ENCODE measurements at places on chromosomes 5 and 9.
A peak's percentile ranks its signal among the peaks of the same experiment; 100 is the strongest.

- no peak for DNase-seq
Observed at GRCh38 chr5:134188092-134188491, 11.3 kb upstream of the SKP1 start.

DNA sequence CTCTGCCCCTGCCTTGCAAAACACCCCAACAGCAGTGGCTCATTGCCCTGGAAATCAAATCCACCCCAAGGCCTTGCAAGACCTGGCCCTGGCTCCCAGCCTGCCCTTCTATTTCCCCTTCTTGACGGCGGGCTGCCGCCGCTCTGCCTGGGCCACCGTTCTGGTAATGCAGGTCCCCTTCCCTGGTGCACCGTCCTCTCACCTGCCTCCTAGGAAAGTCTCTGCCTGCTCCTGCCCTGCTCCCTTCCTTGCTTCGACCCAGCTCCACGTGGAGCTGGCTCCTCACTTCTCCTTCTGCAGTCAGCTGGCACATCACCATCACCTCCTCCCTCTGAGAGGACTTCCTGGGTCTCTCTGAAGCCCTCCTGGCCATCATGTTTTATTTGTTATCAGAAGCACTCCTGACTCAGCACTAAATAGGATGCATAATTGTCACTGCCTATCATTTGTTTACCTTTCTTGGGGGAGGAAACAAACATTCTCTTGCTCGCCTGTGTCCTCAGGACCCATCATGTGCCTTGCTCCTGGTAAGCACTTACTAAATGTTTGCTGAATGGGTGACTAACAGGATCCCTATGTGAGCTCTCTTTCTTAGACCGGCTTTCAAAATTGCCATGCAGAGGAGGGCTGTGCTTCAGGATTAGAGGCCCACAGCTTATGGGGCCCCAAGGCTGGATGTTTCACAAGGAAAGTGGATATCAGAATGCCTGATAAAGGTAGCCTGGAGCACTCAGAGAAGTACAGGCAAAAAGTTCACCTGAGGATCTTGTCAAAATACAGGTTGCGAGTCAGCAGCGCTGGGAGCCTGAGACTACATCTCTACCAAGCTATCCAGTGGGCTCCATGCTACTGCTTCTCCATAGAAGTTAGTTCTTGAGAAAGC, 19.6 kb upstream of the C5orf47 start:
- peak; percentile 94 for DNase-seq

GRCh38 chr5:56638061-56638621, 177.2 kb upstream of the MAP3K1 start:
- DNase-seq: no peak

GRCh38 chr5:172003746-172004145, 2.7 kb downstream of the FBXW11 start:
- DNase-seq: no peak

DNA sequence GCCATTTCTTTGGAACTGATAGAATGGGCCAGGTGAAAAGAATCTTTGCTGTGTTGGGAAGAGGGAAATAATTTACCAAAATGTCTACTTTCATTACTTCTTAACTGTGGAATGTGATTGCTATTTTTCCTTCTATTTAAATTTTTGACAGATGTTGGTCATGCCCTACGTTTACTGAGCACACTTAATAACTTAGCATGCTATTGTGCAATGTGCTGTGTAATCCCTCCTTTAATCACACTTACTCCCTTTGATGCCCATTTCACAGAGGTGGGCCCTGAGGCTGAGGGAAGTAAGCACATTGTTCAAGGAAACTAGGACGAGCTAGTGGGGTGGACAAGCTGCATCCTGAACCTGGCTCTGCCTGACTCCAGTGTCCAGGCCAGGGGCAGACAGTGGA, 47.8 kb upstream of the INSYN2B start:
- DNase-seq: no peak

DNA sequence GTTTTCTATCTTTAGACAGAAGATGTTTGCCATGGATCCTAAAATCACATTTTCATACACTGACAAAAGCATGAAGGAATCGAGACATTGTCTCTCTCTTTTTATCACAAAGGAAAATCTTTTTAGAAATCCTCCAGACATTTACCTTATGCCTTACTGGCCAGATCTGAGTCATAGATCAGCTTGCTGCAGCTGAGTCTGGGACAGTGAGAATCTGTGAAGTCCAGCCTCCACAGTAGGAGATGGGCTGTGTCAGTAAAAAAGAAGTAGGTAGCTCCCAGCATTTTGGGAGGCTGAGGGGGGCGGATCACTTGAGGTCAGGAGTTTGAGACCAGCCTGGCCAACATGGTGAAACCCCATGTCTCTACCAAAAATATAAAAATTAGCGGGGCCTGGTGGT, 333.4 kb upstream of the ZNF462 start:
- DNase-seq: no peak

DNA sequence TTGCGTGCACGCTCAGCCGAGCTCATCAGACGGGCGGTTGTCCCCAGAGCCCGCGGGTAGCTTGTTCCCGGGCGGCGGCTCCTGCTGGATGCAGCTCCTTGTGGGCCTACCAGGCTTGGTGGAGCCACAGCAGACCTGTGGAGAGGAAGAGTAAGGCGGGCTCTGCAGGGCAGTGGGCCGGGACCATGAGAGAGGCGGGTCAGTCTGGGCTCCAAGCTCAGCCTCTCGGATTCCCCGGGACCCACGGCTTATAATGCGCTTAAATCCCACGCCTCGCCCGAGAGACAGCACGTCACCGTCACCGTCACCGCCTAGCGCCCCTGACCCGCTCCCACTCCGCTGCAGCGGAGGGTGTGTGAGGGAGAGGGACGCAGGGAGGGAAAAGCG, 1.9 kb upstream of the ANKRD18A start:
- peak; percentile 77 for DNase-seq

- DNase-seq: no peak
Observed at GRCh38 chr9:110640736-110641135, 27.9 kb upstream of the MUSK start.

GRCh38 chr9:79481846-79482477, 89.8 kb upstream of the TLE4 start:
- DNase-seq: no peak

DNA sequence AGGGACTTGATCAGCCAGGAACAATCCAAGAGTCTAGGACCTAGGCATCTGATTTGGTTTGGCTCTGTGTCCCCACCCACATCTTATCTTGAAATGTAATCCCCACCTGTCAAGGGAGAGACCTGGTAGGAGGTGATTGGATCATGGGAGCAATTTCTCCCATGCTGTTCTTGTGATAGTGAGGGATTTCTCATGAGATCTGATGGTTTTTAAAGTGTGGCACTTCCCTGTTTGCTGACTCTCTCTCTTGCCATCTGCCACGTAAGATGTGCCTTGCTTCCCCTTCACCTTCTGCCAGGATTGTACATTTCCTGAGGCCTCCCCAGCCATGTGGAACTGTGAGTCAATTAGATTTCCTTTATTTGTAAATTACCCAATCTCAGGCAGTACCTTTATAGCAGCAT, 201.7 kb upstream of the ACTBL2 start:
- DNase-seq: no peak

- no peak for DNase-seq
Observed at GRCh38 chr5:56006094-56006493, 11.3 kb upstream of the IL6ST start.

DNA sequence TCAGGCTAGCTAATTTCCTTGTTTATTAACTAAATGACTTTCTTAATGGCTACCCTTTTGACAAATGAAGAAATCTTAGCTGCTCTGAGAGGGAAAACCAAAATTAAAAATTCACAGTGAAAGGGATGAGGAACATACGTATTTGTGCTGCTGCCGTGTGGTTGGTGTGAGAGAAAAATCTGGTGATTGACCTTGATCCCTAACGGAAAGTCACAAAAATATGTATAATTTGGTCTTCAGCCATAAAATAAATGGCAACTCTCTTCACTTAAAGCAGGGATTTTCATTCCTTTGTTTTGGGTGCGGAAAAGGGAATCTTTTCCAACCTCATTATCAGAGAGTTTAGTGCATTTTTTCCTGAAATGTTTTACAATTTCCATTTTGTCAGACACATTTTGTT, 40.4 kb downstream of the PAM start:
- DNase-seq: no peak

- peak; percentile 29 for DNase-seq
Observed at GRCh38 chr5:156328161-156328560, 1.2 kb downstream of the SGCD start.

DNA sequence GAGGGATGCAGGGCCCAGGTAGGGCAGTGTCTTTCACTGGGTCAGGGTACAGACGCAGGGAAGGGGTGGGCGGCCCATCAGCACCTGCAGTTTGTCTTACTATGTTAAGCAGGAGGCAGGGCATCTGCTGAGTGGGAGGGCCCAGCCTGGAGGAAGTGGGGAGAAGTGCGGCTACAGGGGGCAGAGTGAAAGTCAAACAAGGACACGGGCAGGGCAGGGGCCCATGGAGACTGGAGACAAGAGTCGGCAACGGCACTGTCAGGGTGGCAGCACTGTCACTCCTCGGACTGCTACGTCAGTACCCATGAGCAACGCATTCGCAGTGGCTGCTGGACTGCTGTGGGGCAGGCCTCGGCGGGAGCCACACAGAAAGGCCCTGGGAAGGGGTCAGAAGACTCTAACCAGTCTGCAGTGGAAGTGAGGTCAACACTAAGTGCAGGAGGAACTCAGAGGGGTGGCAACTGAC, 19.7 kb downstream of the CAMSAP1 start:
- DNase-seq: peak; percentile 37

DNA sequence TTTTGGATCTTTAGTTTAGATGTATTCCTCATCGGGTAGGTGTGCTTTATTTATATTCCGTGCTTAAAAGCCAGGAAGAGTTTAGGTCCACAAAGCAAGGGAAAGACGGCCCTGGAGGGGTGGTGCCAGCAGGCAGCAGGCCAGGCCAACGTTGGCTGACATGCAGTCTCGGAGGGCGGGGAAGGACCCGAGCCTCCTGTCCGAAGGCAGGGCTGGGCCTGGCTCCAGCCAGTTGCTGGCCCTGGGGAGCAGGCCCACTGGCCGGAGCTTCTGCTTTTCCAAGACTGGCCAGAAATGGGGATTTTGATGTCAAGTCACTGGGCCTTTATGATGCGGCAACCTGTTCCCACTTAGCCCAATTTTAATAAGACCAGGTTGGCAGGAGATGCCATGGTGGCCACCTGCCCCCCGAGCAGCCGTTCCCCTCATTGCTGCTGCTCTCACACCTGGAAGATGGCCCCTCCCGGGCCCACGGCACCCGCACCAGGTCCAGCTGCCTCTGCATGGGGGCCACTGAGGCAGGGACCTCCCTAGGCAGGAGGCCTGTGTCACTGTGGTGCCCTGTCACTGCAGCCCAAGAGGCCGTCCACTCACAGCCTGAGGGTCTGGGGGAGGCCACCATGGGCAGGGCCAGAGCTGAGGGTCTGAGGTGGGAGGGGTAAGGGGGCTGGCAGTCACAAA, 23.2 kb downstream of the LPCAT1 start:
- no peak for DNase-seq

GRCh38 chr5:130024006-130024405, 119.7 kb downstream of the CHSY3 start:
- no peak for DNase-seq

DNA sequence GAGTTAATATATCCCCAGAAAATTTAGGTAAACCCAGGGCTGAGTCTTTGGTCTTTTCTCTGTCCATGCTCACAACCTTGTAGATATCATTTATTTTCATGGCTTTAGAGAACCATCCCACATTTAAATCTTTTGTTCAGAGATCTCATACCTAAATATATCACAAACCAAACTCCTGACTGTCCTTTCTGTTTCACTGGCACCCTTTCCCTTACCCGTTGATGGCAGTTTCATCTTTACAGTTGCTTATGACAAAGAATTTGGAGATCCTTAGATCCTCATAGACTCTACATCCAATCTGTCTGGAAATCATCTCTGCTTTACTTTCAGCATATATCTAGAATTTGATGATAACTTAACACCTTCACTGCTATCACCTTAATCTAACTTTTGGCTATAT, 19.2 kb downstream of the RNF180 start:
- no peak for DNase-seq

GRCh38 chr5:56313596-56313995, 80.5 kb upstream of the ANKRD55 start:
- DNase-seq: no peak

DNA sequence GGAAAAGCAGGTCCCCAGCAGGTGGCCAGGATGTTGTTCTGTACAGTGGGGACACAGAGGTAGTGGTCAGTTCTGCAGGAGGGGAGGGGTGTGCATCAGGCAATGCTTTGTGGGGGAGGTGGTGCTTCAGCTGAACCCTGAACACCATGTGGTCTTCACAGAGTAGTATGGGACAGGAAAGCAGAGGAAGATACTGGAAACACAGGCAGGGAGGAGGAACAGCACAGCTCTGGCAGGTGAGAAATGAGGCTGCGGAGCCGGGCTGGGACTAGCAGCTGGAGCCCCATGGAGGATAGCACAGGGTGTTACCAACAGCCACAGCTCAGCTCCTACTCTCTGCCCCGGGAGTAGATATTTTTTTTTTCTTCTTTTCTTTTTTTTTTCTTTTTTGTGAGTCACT, 161.5 kb downstream of the ENTREP1 start:
- peak; percentile 38 for DNase-seq

- peak; percentile 95 for DNase-seq
Observed at GRCh38 chr5:150540615-150541396, 32.9 kb downstream of the NDST1 start.

- no peak for DNase-seq
Observed at GRCh38 chr5:149280124-149280523, 8.5 kb downstream of the AFAP1L1 start.

- DNase-seq: peak; percentile 88
Observed at GRCh38 chr9:94554439-94555331, at the start of gene PCAT7. Gene PCAT7, plus strand, starts transcription at chr9:94555083.

DNA sequence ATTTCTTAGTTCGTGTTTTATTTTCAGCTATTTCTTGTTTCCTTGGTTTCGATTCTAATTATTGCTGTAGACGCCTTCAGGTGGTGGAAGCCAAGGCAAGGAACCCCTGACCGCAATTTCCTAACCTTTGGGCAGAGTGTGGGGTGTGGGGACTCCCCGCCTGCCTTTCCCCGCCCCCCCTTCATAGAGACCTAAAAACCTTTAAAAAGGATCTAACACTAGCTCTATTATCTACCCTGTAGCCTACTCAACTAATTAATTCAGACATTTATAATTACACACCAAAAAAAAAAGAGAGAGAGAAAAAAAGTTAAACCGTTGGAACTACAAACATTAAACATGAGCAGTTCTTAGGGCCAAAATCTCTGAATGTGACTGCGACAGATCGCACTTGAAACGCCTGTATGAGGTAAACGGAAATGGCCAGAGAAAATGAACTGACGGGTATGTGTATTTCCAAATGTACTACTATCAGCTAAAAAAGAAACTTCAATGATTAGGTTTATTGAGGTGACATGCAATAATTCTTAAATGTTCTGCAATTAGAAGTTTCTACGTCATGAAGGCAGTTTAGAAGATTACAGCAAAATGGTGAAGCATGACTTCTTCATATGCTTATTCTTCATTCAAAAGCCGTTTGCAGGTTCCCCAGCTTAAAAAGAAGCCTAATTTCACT, 19.0 kb upstream of the FER start:
- DNase-seq: peak; percentile 52

Data from osteoblast (primary cell).